ENCODE measurements at places on chromosomes 16 and 17.

DNA sequence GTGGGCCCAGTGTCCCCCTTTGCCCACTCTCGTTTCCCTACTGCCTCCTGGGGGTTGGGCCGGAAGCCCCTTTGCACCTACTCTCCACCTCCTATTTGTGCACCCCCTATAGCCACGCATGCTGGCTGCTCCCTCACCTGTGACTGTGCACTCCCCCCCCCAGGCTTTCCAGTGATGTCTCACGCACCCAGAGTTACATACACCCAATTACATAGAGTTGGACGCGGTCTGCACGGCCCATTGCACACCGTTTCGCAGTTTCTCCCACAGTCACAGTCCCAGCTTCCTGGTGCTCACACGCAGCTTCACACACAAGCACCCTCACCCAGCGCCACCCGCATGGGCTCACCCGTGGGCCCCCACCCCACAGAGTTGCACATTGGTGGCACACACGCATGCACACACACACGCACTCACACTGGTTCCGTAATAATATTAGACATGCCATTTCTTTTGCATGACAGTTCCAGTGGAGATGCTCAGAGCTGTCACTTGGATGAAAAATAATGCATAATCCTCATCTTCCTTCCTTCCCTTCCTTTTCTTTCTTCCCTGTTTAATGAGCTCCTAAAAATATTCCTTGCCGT is 21.5 kb upstream of the C1QL1 start:
- DNase-seq: no peak

GRCh38 chr16:60230666-60231065 is 1496.5 kb upstream of the GOT2 start:
- no peak for DNase-seq

DNA sequence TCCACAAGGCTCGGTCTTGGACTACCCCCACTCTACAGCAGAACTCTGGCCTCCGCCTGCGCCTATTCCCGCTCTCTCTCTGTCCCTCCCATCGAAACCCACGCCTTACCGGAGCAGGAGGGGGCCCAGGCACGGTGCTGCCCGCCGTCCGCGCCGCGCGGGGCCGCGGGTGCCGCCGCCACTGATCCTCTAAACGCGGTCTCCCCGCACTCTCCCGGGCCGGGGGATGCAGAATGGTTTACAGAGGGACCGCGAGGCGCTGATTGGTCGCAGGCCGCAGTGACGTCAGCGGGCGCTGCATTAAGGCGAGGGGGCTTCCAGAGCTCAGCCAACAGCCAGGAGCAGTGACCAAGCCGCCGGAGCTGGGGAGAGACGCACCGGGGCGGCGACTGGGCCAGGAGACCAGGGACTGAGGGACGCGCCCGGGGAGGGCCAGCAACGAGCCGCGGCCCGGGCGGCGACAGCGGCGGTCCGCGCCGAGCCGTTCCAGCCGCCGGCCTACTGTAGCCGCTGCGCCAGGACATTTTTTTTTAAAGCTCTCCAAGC is 747 bp upstream of the LHX1 start:
- peak; percentile 64 for DNase-seq

- DNase-seq: peak; percentile 87
Measured at GRCh38 chr17:39622380-39623006, 4.3 kb upstream of the PPP1R1B start.

DNA sequence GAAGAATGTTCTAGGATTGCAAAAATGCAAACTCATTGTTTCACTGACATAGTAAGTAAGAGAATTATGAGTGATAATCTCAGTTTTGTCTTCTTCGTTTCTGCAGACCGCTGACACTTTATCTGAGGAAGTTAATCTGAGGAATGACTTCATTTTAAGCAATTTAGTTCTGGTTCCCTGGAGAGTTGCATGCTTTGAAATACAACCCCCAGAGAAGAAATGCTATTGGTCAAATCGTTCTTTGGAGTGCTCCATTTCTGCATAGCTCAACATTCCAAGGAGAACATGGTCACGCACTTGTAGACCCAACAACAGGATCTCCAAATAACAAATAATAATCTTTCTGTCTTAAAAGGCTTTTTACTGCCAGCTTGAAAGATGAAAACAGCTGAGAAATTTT is 427.1 kb downstream of the GRIN2A start:
- DNase-seq: no peak

- peak; percentile 98 for DNase-seq
Measured at GRCh38 chr16:19284207-19284606, 1.3 kb upstream of the CLEC19A start.

DNA sequence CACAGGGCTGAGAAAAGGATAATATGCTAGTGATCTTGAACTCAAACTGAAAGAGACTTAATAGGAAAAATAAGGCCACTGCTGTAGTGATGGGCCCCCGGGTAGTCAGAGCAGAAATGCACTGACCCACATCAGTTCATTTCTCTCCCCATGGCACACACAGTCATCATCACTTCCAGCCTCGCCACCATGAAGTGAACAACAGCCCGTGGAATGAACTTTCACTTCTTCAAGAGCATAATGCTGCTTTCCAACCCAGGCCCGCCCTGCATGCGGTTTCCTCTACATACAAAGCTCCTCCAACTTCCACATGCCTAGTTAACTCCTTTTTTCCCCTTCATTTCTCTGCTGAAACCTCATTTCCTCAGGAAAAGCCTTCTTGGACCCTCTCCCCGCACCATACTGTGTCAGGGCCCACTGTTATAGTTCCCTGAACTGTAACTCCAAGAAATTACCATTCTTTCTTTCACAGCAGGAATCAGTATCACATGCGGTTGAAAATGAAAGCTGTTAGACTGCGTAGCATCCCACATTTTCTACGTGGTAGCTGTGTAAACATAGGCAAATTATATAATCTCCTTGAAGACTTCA is 65.8 kb upstream of the SMIM36 start:
- DNase-seq: no peak

DNA sequence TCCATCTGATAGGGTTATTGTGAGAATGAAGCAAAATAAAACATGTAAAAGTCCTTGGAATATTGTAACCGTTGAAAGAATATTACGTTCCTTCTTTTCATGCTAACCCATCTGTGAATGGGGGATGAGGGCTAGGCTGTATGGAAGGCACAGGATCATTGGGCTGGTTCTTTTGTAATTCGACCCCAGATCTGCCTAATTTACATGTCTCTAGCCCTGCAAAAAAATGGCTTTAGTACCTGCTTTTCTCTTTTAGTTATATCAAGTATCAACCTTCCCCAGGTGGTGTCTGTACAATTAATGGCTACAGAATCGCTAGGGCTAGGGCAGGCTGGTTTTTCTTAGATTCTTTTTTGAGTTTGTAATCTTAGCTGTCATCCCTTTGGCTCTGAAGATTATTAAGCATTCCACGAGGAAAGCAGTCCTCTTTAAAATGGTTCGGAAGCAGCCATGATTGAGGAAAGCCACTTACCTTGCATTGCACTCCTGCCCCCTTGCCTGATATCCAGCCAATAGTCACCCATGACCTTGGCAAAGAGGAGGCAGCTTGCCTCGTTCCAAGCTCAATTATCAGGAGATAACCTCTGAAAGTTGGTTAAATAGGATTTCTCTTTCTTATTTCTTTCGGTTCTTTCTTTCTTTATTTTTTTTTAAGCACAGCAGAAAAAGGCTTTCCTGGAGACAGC is 153.9 kb upstream of the ZKSCAN2 start:
- no peak for DNase-seq

DNA sequence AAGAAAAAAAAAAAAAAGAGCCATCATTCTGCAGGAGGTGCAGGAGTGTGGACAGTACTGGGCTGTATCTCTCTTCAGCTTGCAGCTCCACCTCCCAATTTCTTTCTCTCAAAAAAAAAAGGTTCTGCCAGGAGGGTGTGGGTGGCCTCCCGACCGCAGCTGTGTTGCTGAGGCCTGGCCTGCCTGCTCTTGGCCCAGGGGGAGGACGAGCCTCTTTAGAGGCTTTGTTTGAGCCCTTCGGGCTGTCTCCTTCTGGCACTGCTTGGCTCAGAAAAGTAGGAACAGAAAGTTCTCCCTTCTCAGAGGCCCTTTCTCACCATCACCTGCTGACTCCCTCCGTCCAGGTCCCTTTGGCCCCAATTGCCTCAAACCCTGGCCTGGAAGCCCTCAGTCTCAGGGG is 22.2 kb upstream of the C17orf107 start:
- no peak for DNase-seq

GRCh38 chr17:2796164-2797125 is at the start of gene RAP1GAP2:
RAP1GAP2 (plus strand) TSS chr17:2796438; CDS start chr17:2796528, 90 bp downstream.
- no peak for DNase-seq

DNA sequence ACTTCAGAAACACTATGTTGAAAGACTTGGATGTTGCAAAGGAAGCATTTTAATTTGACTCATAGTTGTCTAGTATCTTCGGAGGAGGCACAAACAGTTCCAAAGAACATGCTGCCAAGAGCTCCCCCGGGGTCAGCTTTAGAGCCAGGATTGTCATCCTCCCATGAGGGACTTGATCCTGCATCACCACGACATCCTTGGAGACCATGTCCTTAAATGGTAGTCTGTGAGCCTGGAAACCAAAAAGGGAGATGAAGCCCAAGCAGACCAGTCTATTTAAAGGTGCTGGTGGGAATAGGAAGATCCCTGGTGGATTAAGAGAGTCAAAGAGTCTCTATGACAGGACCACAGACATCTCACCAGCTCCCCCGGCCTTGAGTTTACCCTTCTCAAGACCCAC is 33.3 kb upstream of the DYNLRB2 start:
- no peak for DNase-seq

DNA sequence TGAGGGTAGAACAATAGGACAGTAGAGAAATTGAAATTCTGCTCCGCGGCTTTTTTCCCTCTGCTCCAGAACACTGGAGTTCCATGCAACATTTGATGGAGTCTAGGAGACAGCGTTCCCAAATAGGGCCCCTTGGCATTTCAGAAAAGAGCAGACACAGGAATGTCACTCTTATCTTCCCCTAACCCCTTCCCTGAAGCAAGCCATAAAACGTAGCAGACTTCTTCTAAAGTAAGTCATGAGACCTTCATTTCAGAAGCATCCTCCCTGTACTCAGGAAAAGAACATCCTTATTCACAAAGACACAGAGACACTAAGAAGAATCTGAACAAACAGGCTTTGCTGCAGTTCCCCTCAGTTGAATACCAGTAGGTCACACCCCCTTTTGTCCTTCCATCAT is 296.1 kb upstream of the SOX9 start:
- DNase-seq: no peak

DNA sequence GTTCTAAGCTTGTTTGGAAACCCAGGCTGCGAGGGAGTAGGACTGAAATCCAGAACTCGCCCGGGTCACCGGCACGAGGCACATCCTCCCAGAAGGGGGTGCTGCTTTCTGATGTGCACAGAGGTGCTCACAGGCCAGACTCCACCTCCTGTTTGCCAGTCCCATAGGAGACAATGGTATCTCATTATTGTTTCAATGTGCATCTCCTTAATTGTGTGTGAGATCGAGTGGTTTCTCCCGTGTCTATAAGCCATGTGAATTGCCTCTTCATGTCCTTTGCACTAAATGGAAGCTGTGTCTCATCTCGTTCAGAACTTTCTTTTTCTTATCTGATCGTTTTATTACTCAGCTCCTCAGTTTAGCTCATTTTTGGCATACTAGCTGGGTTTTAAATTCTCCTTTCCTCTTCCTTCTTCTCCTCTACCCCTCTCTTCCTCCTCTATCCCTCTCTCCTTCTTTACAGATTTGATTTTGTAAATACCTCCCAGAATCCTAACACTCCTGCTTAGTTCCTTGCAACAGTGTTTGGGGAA is 32.1 kb upstream of the PRKCB start:
- peak; percentile 73 for DNase-seq

- DNase-seq: peak; percentile 54
Measured at GRCh38 chr17:36949461-36949927, 740 bp downstream of the AATF start.

GRCh38 chr16:54594601-54595391 is 308.2 kb upstream of the IRX3 start:
- DNase-seq: no peak

DNA sequence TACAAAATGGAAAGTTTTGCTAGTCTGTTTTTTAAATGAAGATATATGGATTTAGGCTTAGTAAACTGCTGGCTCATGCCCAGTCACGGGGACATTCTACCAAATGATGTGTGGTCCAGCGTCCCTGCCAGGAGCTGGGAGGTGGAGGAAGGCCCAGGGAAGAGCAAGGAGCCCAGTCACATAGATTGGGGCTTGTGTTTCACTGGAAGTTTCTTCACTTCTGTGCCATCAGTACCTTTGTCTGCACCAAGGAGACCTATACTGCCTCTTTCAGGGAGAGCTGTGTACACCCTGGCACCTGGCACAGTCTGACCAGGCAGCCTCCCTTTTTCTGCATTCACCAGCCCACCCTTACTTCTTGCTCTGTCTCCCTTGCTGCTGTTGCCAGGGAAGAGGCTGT is 32.6 kb upstream of the ERN1 start:
- no peak for DNase-seq

GRCh38 chr16:87918866-87919680 is 17.3 kb downstream of the CA5A start:
- no peak for DNase-seq

GRCh38 chr17:48609759-48610281 is 997 bp downstream of the HOXB7 start:
- no peak for DNase-seq

DNA sequence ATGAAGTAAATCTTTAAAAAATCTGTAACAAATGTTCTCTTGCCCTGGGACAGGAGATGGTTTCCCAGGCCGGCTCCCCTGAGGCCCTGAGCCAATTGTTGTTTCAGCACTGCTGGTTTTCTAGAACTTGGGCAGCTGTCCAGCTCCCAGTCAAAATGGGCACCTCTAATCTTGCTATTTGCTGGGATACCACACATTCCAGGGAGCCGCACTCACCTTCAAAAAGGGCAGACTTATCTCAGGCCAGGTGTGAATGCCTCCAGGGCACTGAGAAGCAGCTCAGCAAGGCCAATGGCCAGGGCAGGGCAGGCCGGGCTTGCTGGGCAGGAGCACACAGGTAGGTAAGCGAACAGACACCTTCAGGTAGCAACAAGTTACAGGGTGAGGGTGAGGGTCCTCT is 24.4 kb downstream of the TRIM16 start:
- peak; percentile 67 for DNase-seq

DNA sequence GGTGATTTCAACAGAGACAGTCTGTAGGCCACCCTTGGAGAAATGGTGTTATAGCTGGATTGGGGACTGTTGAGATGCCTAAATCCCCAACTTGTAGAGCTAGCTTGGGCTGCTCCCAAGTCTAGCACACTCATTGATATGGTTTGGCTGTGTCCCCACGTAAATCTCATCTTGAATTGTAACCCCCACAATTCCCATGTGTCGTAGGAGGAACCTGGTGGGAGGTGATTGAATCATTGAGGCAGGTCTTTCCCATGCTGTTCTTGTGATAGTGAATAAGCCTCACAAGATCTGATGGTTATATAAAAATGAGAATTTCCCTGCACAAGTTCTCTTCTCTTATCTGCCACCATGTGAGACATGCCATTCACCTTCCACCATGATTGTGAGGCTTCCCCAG is 536.0 kb downstream of the CDH13 start:
- DNase-seq: no peak

GRCh38 chr17:21457051-21458026 is 81.2 kb downstream of the KCNJ12 start:
- peak; percentile 90 for DNase-seq

All from ACHN (cell line).